Dermis microvascular lymphatic vessel endothelial cell (primary cell): ENCODE measurements at places on chromosomes 4 and X.

- no peak for DNase-seq
Observed at GRCh38 chr4:7414046-7414445, 20.7 kb downstream of the PSAPL1 start.

DNA sequence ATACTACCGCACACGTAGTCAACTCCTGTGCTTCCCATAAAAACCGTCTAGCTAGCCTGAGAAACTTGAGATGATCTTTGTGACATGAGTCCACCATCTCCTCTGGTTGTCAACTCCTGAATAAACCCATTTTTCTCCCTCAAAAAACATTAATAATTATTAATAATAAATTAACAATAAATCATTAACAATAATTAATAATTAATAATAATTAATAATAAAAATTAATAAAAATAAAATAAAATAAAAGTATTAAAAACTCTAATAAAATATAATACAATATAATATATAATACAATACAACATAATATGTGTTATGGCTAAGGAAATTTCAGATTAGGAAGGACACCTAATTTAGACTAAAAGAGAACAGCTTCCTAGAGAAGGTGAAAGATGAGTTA lies 20.7 kb upstream of the TMPRSS11E start:
- DNase-seq = no peak

- DNase-seq = no peak
Observed at GRCh38 chr4:39357002-39357401, 9.2 kb downstream of the RFC1 start.

GRCh38 chr4:5693871-5694270 lies 14.5 kb downstream of the EVC2 start:
- DNase-seq = no peak
